Hepatic stellate cell (primary cell): ENCODE measurements at places on chromosomes 2 and 18.

GRCh38 chr2:218021536-218022071 is 18.8 kb upstream of the TNS1 start:
- DNase-seq: no peak

DNA sequence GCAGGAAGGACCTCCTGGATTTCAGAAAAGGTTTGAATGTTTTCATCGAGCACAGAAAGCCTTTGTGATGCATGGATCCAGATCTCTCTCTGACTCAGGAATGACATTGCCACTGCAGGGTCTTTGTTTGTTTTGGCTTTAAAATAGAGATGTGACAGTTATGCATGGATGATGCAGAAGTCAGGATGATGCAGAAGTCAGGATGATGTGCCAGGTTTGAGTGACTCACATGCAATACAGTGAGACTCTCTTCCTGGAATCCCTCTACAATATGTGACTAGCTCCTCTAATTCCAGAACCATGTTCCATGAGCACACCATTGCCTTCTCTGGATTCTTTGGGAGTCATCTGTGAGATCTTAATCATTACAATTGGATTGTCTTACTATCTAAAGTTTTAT is 177.9 kb upstream of the RAB6C start:
- DNase-seq: no peak

DNA sequence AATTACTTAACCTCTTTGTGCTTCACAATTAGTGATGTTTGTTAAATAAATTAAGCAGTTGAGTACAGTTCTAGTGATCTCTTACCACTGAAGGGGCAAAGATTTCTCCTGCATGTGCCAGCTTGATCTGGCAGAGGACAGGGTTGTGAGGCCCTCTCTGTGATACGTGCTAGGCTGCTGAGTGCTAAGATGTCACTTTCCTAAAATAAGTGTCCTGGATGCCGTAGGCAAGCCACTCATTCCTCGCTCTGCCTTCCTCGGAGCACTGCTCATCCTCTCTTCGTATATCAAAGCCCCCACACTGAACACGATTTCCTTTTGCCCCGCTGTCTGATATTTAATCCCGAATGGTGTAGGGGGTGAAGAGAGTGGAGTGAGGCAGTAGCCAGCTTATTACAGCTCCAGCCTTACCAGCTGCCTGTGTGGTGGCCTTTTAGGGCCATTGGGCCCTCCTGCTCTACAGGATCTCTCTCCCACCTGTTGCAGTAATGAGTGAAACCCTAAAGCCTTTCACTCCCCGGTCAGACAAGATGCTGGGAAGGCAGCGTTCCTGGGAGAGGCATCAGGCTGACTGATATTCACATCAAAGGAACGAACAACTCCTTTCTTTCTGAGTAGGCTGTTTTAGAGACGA is 40.5 kb downstream of the PTPRM start:
- DNase-seq: no peak

- no peak for DNase-seq
Observed at GRCh38 chr18:32237049-32237448, 47.2 kb downstream of the MEP1B start.

DNA sequence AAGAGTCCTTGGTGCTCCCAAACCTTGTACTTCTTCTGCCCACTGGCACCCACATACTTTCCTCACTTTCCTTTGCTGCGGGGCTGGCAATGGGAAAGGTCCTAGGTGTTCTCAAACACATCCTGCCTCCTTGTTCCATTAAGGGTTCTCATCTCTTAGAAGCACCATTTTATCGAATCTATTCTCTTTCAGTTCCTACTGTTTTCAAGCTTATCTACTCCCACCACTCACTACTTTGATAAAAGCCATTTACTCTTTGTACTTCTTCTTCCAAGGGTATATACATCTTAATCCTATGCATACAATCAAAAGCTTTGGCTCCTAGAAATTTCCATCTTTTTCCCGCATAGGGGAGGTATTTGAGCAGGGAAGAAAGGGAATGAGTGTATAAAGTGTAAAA is 77.1 kb upstream of the LRRTM1 start:
- no peak for DNase-seq

DNA sequence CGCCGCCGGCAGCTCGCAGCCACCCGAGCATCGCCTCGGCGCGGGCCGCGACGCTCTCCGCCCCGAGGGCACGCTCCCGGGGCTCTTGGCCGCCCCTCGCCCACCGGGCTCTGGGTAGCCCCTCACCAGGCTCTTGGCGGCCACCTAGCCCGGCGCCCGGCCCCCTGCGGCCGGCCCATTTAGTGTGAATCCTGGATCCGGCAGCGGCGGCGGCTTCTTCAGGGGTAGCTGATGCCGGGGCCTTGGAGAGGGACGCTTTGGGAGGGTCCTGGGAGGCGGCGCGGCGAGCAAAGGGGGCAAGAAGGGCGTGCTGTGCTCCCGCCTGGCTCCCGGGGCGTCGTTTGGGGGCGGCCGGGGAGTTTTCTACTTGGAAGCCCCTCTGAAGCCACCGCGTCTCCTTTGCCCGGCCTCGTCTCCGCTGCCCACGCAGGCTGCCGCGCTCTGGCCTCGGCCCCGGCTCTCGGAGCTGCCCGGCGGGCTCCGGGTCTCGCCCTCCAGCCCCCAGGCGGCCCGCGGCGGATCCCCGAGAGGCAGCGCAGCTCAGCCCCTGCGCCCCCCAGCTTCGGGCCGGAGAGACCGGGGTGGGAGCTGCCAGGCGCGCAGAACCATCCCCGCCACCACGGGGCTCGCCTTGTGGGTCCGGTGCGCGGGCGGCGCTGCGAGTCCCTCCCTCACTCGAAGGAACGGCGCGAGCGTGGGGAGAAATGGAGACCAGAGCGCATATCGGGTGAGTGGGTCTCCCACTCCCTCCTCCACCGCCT is 509 bp downstream of the PIEZO2 start:
- DNase-seq: no peak

DNA sequence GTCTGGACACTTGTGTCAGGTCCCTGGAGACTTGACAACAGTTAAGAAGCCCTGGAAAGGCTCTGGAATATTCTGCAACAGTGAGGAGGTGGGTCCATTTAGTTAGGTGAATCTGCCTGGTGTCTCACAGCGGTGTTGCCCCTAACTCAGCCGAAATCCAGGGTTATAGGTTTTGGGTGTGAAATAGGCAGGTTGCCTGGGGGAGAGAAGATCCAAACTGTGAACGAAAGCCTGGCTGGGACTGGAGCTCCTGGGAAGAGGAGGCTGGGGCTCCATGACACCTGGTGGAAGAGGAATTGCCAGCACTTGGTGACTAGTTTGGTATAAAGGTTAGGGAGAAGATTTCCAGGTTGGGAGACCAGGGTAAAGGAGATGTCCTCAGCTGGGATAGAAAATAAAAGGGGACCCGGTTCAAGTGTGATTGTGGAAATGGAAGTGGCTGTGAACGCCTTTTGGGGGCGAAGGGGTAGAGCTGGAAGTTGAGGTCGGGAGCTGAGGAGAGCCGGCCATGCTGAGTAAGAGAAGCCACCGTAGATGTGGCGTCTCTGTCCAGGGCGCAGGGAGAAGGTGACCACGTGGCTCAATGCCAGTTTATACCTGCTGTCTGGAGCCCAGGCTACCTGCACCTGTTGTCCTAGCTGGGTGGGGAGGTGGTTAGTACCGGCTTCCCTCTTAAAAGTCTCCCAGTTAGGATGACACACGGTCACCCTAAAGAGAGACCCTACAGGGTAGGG is 3.0 kb upstream of the GAREM2 start:
- DNase-seq: no peak

DNA sequence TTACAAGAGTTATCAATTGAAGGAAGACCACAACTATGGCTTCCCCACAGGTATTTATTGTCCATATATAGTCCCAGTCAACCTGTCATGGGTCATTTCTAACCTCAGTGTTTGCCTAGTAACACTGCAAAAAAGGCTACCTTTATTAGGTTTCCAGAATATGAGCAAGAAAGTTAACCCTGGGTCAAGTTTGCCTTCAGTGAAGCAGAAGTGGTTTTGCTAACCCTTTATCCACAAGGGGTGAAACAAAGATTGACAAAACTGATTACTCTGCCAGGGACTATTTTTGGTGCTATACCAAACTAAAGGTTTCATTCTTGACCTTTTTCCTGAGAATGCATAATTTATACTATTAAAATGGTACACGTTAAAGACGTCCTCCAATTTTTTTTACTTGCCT is 28.8 kb downstream of the SP100 start:
- DNase-seq: no peak

DNA sequence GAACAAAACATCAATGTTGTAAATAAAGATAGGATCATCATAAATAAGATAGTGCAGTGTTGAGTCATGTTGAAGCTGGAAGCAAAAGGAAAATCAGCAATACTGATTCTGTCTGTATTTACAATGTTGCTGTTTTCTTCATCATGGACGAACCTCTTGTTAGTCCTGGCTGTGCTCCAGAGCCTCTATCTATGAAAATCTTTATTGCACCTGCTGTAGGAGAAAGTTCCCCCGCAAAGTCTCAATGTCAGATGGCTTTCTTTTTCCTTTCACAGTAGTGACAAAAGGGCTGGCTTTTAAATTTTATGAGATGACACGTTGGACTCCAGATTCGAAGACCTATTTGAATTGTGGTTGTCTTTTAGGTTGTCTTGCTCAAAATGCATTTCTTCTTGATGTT is 98.5 kb upstream of the LRRTM1 start:
- no peak for DNase-seq

GRCh38 chr2:109066501-109066900 is 62.5 kb upstream of the SH3RF3 start:
- DNase-seq: no peak

- DNase-seq: no peak
Observed at GRCh38 chr18:54690198-54690597, 99.2 kb downstream of the DYNAP start.

- DNase-seq: no peak
Observed at GRCh38 chr2:183490914-183491313, 366.7 kb downstream of the NUP35 start.

GRCh38 chr2:235447210-235447609 is 46.6 kb upstream of the AGAP1 start:
- DNase-seq: no peak

DNA sequence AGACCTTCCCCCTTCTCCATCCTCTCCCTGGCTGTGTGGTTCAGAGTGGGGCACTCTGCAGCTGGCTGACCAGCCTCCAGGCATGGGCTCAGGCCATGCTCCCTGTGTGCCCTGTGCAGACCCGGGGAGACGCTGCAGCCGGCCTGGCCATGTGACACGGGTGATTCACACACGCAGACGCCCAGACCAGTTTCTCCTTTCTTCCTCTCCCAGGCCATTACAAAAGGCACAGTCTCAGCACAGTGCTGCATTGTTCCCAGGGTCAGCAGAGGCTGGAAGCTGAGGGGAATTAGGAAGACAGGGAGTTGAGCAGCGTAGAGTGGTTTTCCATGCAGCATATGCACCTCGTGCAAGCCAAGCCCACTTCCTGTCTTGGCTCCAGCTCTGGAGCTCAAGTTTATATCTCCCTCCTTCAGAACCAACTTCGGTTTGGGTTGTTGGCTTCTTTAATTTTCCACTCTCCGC is 288.5 kb downstream of the TNS1 start:
- peak; percentile 50 for DNase-seq

DNA sequence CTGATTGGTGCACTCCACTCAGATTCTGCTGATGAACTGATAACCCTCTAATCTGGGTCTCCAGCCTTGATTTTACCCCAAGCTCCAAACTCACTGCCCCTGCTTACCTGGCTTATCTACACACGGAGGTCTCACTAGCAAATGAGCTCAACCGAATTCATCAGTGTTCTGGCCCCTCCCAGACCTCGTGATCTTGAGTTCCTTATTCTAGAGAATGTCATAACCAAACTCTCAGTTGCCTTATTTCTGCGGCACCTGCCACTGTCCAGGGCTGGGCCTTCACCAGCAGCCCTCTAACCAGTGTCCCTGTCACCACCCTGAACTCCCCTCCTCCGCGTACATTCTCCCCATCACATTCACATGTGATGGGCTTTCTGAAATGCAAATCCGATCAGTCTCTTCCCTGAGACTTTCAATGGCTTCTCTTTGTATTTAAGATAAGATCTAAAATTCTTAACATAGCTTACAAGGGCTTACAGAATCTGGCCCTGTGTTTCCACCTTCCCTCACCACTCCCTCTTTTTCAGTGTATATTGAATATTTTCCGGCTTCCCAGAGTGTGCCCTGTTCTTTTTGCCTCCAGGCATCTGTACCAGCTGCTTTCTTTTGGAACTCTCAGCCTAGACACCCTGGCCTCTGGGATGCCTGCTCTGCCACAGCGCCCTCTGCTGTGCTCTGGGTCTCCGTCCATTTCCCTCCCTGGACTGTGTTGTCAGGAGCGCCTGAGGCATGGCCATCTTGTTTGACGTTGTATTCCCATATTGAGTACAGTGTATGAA is 31.1 kb downstream of the NAB1 start:
- DNase-seq: no peak

DNA sequence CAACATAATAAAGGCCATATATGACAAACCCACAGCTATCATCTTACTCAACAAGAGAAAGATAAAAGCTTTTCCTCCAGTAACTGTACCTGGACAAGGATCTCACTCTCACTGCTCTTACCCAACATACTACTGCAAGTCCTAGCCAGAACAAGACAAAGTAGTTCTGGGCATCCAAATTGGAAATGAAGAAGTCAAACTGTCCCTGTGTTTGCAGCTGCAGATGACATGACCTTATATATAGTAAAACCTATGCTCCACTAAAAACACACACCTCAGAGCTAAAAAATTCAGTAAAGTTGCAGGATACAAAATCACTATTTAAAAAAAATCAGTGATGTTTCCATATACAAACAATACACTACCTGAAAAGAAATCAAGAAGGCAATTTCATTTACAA is 32.2 kb downstream of the USP34 start:
- no peak for DNase-seq

DNA sequence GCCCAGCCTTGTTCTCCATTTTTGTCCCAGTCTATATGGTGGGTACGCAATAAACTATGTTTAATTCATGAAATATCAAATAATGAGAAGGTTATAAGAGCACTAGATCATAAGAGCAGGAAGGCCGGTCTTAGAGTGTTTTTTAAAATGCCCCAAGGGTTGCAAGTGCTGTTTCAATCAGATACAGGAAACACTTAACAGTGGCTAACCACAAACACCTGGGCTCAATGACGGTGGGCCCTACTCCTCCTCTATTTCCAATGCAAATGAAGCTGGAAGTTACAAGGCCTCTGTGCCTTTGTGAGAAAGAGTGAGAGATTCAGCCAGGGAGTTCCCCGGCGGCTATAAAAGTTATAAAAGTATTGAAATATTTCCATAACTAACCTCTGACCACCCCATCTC is 18.9 kb upstream of the WDR33 start:
- DNase-seq: no peak

- DNase-seq: no peak
Observed at GRCh38 chr2:238418196-238418998, 8.3 kb upstream of the ASB1 start.

- DNase-seq: no peak
Observed at GRCh38 chr2:74841641-74842040, 7.7 kb downstream of the HK2 start.
